ENCODE measurements at places on chromosomes 3 and 15. TPM values are rescaled to one million over a fixed set of nuclear protein-coding genes. Genes with fewer than 3 reads are reported as not detected.

GRCh38 chr3:107988460-107989175 lies 102.2 kb downstream of the CD47 start:
- H3K4me1 ChIP-seq: 0 out of 2 replicates have a peak, but pooled peaks cover 2% of the 10 kb centered on the region
- H3K36me3 ChIP-seq: no peaks in the 10 kb centered on the region
- no peak for DNase-seq
- no peak overlapping the region for H3K4me3 ChIP-seq

GRCh38 chr3:104474011-104474410 lies 892.7 kb upstream of the ALCAM start:
- peaks cover 35% of the 10 kb centered on the region for H3K36me3 ChIP-seq
- no peak overlapping the region for H3K4me3 ChIP-seq
- H3K27me3 ChIP-seq: no peaks in the 10 kb centered on the region

- H3K27me3 ChIP-seq: no peaks in the 10 kb centered on the region
- no peak for DNase-seq
- no peak overlapping the region for H3K4me3 ChIP-seq
- no peaks in the 10 kb centered on the region for H3K36me3 ChIP-seq
- H3K27ac ChIP-seq: no peak overlapping the region
- H3K4me1 ChIP-seq: peaks cover 13% of the 10 kb centered on the region
Observed at GRCh38 chr15:67570875-67571647, 28.6 kb downstream of the MAP2K5 start.

DNA sequence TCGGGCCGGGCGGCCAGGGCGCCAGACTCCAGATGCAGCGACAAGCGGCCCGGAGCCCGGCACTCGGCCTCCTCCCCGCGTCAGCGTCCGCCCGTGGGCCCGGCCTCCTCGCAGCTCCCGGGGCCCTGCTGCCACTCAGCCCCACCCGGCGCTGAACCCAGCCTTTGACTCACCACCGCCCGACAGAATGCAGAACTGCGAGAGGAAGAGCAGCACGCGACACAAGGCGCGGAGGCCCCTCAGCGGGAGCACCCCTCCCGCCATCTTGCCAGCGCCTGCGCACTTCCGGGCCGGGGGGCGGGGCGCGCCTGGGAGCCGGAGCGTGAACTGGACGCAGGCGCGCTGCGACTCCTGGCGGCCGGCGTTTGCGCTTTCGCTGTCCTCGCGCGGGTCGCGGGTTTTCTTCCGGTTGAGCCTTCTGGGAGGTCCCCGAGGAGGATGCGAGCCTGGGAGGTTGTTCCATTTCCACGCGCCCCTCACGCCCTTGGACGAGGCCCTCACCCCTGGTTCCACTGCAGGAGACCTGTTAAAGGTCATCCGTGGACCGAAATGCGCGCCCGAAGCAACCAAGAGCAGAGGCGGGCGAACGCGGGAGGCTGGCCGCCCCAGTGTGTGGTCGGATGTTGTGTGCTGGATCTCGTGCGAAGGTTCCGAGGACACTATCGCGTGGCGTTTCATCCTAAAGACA lies at the start of gene TM2D3:
Gene TM2D3 (minus strand): TSS at position 284 of the 688 bp plus-strand sequence. CDS start 20 bp downstream, at position 264.
- peaks cover 9% of the 10 kb centered on the region for H3K36me3 ChIP-seq
- H3K4me3 ChIP-seq: peak within 1 kb of the TSS; percentile 91
- H3K27ac ChIP-seq: peak within 1 kb of the TSS; percentile 93
- peak; percentile 91 for DNase-seq
- H3K4me1 ChIP-seq: peaks cover 11% of the 10 kb centered on the region

- H3K27ac ChIP-seq: no peak overlapping the region
- H3K27me3 ChIP-seq: no peaks in the 10 kb centered on the region
- no peak for DNase-seq
Observed at GRCh38 chr15:39110746-39111145, 470.1 kb upstream of the THBS1 start.

DNA sequence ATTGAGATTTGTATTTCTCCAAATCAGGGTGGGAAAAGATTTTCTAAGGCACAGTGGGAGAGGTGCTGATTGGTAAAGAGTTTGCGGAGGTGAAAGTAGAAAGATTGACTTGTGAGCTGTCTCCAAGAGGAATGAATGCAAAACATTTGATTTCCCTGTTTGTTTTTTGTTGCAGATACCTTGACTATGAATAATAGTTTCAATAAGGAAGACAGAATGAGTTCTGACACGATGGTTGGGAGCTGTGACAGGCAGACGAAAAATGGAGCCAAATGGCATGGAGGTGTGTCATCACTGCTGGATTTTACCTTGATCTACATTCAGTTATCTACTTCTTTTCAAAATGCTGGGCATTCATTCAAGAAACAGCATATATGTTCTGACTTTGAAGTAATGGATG lies 145.1 kb downstream of the NFKBIZ start:
- no peak for DNase-seq
- H3K27ac ChIP-seq: no peak overlapping the region

Gene NANOGP8
- 2.1 TPM for total RNA-seq

DNA sequence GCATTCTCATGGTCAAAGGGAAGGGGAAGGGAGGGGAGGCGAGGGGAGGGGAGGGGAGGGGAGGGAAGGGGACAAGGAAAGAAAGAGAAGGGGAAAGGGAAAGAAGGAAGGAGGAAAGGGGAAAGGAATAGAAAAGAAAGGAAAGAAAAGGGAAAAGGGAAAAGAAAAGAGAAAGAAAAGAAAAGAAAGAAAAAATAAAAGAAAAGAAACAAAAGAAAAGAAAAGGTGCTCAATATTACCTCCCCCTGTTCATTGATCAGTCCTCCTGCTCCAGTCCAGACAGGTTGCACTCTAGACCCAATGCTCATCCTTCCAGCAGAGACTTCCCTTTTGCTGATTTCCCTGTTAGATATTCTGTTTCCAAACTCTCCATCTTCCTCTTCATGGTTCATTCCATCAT lies 18.0 kb upstream of the OR5K3 start:
- H3K27ac ChIP-seq: no peak overlapping the region
- no peak overlapping the region for H3K4me3 ChIP-seq
- H3K4me1 ChIP-seq: no peaks in the 10 kb centered on the region
- DNase-seq: no peak
- no peaks in the 10 kb centered on the region for H3K27me3 ChIP-seq
- no peaks in the 10 kb centered on the region for H3K36me3 ChIP-seq

Gene ISL2
- 0.37 TPM for total RNA-seq

- H3K27me3 ChIP-seq: peaks cover 3% of the 10 kb centered on the region
- DNase-seq: no peak
- peaks cover 65% of the 10 kb centered on the region for H3K36me3 ChIP-seq
- H3K4me3 ChIP-seq: no peak overlapping the region
- no peaks in the 10 kb centered on the region for H3K4me1 ChIP-seq
Observed at GRCh38 chr3:279325-279724, 82.8 kb downstream of the CHL1 start.

GRCh38 chr3:38984110-38984509 lies 67.6 kb downstream of the SCN11A start:
- H3K4me1 ChIP-seq: peaks cover 21% of the 10 kb centered on the region
- H3K27me3 ChIP-seq: no peaks in the 10 kb centered on the region
- no peak overlapping the region for H3K27ac ChIP-seq
- DNase-seq: no peak

Gene GHSR
- not detected for total RNA-seq

DNA sequence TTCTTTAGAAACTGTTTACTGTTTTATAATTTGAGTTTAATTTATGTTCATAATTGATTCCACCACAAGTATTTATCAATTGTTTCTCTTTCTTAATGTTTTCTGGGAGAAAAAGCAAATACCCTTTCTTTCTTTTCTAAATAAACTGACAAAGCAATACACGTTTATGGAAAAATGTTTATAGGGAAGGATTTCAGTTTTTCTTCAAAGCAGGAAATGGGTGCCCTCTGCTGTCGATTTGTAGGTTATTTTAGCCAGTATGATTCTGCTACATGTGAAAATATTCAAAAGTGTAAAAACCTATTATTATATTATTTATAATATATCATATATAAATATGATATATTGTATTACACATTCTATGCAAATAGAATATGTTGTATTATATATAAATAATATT lies 921.0 kb upstream of the ROBO1 start:
- no peaks in the 10 kb centered on the region for H3K27me3 ChIP-seq
- H3K4me1 ChIP-seq: no peaks in the 10 kb centered on the region
- no peaks in the 10 kb centered on the region for H3K36me3 ChIP-seq
- no peak for DNase-seq
- H3K27ac ChIP-seq: no peak overlapping the region

Gene IGDCC3
- 49.2 TPM for total RNA-seq

Gene ERICH6
- not detected for total RNA-seq

- H3K27ac ChIP-seq: no peak overlapping the region
- no peaks in the 10 kb centered on the region for H3K36me3 ChIP-seq
- H3K4me1 ChIP-seq: no peaks in the 10 kb centered on the region
- DNase-seq: no peak
- no peak overlapping the region for H3K4me3 ChIP-seq
- H3K27me3 ChIP-seq: no peaks in the 10 kb centered on the region
Observed at GRCh38 chr15:38898236-38898635, 333.6 kb upstream of the RASGRP1 start.

DNA sequence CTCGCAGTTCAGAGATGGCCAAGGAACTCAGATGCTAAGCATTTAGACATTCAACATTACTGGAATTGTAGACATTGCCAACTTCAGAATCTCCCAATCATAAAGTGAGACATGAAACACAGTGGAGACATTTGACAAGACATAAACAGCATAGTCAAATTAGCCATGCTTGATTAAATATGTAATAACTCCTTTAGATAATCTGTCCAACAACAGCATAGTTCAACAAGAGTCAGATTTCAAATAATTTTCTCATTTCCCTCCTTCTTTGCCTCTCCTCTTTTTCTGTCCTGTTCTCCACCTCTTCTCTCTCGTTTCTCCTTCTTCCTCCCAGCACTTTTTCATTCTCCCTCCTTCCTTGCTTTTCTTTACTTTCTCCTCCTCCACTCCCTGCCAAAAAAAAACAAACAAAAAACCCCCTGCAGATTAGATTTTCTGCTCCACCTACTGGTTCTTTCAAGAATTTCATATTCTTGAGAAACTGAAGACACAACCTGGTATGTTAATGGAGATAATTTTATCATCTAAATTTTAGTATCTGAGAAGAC lies 20.2 kb downstream of the CPOX start:
- peaks cover 9% of the 10 kb centered on the region for H3K4me1 ChIP-seq
- DNase-seq: no peak

Gene LRRC49
- total RNA-seq: 6.8 TPM

All from WTC11 (cell line).